Neural crest cell (in vitro differentiated cells): ENCODE measurements at places on chromosomes 1 and 21. TPM values are rescaled to one million over a fixed set of nuclear protein-coding genes. Genes with fewer than 3 reads are reported as not detected.

DNA sequence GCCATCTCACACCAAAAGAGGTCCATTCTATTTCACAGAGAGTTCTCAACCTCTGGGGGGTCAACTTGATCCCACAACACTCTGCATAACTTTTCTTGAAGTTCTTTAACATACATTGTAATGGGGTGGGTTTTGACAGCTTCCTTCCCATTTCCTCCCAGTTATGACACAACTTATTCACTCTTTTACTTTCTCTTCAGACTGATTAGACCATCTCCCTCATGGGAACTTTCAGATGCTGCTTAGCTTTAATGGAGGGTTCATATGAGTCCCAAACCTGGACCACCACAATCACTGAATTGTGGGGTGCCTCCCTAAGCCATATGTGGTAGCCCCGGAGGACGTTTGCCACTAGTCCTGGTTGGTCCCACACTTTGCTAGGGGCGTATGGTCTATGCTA, 28.3 kb upstream of the KCNJ15 start:
- no peak overlapping the region for H3K4me3 ChIP-seq
- no peaks in the 10 kb centered on the region for H3K4me1 ChIP-seq
- no peaks in the 10 kb centered on the region for H3K27me3 ChIP-seq
- peaks cover 28% of the 10 kb centered on the region for H3K36me3 ChIP-seq
- no peak for DNase-seq
- no peak overlapping the region for H3K27ac ChIP-seq

Gene ARHGEF10L
- total RNA-seq = 20.4 and 22.2 TPM in 2 replicates

DNA sequence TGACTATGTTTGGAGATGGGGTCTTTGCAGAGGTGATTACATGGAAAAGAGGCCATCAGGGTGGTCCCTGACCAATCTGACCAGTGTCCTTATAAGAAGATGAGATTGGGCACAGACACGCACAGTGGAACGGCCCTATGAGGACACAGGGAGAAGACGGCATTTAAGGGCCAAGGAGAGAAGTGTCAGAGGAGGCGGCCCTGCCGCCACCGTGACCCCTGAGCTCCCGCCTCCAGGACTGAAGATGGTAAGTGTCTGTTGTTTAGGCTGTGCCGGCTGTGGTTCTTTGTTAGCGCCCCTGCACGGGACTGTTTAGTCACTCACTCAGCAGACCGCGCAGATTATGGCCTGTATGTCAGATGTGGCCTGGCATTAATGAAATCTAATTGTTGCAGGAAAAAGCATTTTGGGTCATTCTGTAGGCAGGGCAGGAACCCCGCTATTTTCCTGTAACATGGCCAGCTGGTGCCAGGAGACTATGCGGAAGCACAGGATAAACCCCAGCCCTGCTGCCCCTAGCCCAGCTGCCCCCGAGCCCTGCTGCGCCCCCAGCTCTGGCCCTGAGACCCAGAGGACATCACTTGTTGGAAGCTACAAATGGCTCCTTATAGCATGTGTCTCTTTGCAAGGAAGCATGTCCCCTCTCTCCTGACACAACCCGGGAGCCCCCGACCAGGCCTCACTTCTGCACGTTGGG, 53.7 kb upstream of the RIPK4 start:
- DNase-seq = no peak
- H3K27ac ChIP-seq = peak overlapping the region; percentile 35
- H3K4me1 ChIP-seq = peaks cover 4% of the 10 kb centered on the region
- H3K4me3 ChIP-seq = no peak overlapping the region
- H3K36me3 ChIP-seq = no peaks in the 10 kb centered on the region
- H3K27me3 ChIP-seq = no peaks in the 10 kb centered on the region

Gene FAM229A
- 7.1 and 7.7 TPM in 2 replicates for total RNA-seq
